NCI-H1048 (cell line): ENCODE measurements at places on chromosomes 1 and 21.

- no peak for DNase-seq
These were observed 56.4 kb upstream of the ADORA3 start for GRCh38 chr1:111559736-111560279.

GRCh38 chr1:115051850-115052249 lies 22.2 kb downstream of the TSHB start:
- no peak for DNase-seq

- no peak for DNase-seq
These were observed 1.9 kb upstream of the MYBPH start for GRCh38 chr1:203177470-203178039.

GRCh38 chr1:30889511-30889910 lies 19.0 kb downstream of the SDC3 start:
- no peak for DNase-seq

DNA sequence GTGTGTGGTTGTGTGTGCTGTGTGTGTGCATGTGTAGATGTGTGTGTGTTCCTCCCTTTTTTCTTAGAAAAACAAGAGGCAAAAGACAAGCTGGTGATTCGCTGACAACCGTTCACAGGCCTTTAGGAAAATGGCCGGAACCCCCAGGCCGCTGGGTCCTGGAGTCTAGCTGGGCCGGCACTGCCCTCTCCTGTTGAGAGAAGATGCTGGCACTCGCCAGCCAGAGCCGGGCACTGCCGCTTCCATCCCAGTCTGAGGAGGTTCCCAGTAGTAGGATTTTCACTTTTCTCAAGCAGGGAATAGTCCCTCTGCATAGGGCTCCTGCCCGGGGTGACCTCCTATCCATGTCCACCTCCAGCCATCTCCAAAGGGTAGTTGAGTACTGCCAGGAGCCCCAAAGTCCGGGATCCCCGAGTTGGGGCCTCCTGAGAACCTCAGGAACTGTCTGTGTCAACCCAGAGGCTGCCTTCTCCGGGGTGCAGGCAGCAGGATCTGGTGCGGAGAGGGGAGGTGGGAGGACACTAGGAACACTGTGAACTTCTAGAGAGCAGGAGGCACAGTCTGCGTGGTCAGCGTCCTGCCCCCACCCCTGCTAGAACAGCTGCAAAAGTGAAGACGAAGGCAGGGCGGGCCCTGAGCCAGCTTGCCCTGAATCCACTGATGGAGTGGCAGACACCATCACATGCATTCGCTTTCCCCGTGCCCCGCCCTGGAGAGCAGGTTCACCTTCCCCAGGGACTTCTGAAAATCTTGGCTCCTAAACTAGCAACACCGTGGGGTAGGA lies 44.1 kb upstream of the ARHGEF16 start:
- DNase-seq, result no peak

DNA sequence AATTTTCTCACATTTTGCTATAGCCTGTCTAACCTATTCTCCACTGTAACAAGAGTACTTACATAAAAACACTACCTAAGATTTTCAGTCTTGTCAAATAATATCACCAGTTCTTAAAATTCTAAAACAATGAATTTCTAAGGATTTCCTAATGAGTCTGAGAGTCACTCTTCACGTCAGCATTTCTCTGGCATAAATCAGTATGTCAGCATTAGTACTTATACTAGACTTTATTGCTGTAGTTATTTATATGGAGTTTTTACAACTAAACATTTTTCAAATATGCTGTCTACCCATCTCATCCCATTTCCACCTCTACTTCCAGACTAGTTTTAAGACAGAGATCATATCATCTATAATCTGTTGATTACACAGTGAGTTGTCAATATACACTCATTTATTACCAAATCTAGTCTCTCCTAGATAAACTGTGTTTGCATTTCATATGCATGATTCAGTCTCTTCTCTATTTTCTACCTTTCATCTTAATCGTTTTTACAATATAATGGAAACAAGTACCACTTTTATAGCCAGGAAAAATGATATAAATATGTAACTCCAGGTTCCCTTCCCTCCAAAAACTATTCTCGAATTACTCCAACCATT lies 32.8 kb downstream of the LIN9 start:
- DNase-seq, result no peak

DNA sequence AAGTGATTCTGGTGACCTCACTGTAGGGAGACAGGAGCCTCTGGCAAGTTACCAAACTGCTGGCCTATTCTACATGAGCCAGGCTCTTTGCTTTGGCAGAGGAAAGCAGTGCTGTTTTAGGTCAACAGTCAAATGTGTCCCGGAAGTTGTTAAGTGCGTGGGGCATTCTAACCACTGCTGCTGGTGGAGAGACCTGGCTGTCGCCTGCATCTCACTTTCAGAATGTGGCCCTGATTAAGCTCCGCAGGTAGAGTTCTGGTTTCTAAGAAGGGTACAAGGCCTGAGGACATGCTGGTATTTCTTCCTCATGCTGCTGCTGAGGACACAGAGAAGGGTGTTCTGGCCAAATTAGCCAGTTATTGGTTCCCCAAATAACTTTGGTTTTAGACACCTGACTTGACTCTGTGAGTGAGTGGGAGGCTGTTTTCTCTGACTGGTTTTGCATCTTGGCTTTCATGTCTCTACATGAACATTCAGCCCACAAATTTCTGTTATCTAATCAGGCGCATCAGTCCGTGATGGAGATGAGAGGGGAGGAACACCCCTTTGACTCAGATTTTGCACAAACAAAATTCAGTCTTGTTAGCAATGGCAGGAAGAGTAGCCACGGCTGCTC lies 120.8 kb downstream of the LMO4 start:
- no peak for DNase-seq

DNA sequence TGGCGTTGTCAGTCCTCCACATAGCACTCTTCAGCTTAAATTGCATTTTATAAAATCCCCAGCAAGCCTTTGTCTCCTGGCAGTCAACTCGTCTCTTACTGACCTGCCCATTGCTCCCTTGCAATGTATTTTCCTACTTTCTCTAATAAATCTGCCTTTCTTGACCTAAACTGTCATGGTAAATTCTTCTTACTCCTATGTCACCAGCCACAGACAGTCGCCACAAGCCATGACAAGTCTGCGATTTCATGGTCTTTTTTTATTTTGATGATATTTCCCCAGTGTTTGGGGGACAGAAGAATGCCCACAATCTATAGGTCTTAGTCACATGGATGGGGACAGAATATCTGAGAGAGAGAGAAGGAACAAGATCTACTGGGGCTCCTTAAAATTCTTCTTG lies 8.4 kb downstream of the IFNAR2 start:
- DNase-seq, result no peak

DNA sequence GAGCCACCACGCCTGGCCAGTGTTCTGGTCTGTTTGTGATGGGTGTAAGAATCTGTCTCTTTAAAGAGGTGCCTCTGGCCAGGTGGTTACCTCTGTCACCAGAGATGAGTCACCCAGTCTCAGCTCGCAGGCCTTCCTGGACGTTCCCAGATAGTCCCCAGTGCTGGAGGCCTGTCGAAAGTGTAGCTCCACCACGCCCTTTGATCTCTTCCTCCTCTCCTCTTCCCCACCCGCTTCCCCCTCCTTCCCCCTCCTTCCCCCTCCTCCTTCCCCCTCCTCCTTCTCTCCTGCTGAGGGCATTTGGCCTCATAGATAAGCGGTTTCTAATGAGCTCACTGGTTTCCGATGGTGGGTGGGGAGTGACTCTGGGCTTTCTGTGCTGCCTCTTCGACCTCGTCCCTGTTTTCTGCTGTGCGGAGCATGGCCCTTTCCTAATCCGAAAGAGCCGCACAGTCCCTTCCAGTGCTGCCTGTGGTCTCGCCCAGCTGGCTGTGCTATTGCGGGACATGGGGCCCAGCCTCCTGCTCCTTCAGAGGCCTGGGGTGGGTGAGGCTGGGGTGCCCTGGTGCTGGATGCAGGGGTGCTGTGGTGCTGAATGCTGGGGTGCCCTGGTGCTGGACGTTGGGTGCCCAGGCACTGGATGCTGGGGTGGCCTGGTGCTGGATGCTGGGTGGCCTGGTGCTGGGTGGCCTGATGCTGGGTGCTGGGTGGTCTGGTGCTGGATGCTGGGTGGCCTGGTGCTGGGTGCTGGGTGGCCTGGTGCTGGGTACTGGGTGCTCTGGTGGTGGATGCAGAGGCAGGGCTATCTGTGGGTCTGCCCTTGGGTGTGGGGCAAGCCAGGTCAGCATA lies 19.2 kb downstream of the AGPAT3 start:
- no peak for DNase-seq

GRCh38 chr1:60035921-60036320 lies 37.6 kb downstream of the C1orf87 start:
- DNase-seq, result no peak

GRCh38 chr1:68268896-68269483 lies 36.7 kb upstream of the WLS start:
- DNase-seq, result no peak

GRCh38 chr1:35888255-35888654 lies 5.2 kb downstream of the AGO1 start:
- no peak for DNase-seq

DNA sequence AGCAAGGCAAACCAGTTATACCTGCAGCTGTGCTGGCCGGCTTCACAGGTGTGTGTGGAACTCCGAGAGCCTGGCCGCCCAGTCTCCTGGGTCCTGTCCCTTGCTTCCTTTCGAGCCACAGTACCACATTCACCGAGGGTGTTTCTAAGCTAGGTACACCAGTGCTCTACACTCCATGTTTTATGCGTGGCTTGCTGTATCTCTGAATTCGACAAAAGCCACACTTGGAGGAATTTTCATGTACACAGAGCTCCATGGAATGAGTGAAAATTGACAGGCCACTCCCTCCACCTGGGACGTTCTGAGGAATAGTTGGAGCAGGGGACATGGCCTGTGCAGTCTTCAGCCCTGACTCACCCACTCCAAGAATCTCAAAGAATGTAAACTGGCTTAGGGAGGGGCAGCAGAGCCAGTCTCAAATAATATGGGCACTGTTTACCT lies 14.0 kb downstream of the ETS2 start:
- no peak for DNase-seq

DNA sequence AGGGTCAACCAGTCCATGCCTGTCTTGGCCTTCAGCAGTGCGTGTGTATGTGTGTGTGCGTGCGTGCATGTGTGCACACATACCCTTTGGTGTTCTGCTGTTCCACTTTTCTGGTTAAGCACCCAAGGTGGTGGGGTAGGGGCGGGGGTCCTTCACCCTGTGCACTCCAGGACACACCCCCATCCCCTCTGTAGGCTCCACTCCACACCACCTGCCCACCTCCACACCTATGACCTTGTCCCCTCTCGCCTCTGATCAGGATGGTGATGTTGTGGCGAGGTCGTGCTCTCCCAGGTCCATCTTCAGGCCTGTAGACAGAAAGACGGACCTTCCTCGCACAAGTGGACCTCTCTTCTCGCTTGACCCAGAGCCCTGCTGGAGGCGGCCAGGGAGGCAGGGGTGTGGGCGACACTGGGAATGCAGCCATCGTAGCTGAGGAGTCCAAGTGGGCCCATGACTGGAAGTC lies 44.6 kb downstream of the WDR4 start:
- DNase-seq, result no peak

DNA sequence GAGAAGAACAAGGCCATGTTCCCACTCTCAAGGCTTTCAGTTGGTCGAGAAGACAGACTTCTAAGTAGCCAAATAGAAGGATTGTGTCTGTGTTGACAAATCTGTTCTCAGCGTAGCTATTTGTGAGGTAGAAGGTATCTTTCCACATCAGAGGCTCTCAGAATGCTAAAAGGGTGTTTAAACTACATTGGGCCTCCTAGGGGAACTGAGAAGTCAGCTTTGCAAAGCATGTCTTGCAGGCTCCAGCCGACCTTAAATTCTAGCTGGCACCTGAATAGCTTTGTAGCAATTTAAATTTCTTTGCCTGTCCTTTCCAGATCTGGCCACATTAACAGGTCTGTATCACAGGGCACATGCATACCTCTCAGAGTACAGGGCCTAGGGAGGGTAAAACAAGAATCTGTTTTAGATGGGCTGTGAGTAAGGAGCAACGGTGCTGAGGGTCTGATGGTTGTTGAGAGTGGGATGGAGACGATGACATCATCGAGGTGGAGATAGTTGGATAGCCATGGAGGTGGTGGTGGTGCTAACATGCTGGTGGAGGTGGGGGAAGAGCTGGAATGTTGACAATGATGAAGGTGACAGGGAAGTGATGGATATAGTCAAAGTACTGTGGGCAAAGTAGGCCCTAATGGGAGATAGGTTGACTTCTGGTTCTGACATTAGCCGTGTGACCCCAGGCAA lies 17.0 kb upstream of the DMBX1 start:
- no peak for DNase-seq

DNA sequence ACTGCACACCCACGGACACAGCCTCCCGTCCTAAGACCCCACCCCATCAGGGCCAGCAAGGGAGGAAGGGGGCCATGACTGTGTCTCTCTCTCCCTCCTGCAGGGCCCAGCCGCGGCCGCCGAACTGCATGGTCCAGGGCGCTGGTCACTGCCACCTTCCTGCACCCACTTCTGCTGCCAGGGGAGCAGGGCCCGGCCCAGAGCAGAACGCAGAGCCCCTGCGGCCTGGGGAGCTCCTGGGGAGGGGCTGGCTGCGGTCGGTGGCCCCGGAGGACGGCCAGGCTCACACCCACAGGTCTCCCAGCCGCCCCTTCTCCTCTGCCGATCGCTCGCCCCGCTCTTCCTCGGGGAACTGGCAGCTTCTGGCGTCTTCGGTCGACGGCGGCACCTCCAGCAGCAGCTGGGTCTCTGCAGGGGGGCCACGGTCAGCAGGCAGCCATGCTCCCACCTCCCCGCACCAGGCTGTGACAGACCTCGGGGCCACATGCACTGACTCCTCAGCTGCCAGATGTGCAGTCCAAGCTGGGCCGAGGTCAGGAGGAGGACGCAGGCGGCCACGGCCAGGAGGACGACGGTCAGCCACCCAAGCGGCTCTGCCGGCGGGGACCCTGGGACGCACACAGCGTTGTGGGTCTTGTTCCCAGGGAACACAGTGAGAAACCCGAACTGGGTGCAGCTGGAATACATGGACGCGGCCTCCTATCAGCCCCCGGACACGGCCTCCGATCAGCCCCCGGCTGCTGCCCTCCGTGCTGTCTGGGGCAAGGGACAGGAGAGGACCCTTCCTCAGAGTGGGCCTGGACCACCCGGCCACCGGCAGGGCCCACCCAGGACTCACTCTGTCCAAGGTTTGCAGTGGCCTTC lies 2.6 kb downstream of the TNFRSF18 start:
- no peak for DNase-seq

- no peak for DNase-seq
These were observed 278.5 kb downstream of the PLPP3 start for GRCh38 chr1:56300836-56301235.

DNA sequence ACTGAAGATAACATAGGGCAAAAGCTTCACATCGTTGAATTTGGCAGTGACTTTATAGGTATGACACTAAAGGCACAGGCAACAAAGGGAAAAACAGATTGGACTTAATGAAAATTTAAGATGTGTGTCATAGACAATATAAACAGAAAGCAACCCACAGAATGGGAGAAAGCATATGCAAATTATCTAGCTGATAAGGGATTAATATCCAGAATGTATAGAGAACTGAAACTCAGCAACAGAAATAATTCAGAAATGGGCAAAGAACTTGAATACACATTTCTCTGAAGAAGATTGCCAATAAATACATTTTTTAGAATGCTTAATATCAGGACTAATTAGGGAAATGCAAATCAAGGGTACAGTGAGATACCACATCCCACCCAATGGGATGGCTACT lies 55.2 kb upstream of the ANGPTL1 start:
- DNase-seq, result no peak

GRCh38 chr1:219220945-219221344 lies 47.3 kb downstream of the LYPLAL1 start:
- DNase-seq, result no peak

- no peak for DNase-seq
These were observed 9.4 kb upstream of the CEP85 start for GRCh38 chr1:26224606-26225005.
